ENCODE measurements at places on chromosomes 6 and 20.

GRCh38 chr6:154996016-154996590 is 988 bp downstream of the TIAM2 start:
- DNase-seq, result no peak

DNA sequence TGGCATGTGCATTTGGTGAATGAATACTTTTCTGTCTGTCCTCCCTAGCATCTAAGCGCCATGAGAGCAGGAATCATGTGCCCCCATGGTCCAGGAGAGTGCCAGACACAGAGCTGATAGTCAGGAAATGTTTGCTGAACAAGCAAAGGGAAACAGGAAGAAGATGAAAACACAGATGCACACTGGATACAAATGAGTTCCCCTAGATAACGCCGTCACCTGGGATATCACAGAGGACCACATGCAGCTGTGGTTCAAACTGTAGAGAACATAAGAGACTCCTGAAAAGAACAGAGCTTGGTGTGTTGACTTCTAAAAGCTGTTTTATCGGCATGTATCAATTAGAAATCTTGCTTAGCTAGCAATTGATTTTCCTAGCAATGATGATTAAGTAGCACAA is 293.7 kb downstream of the BTBD3 start:
- DNase-seq, result no peak

DNA sequence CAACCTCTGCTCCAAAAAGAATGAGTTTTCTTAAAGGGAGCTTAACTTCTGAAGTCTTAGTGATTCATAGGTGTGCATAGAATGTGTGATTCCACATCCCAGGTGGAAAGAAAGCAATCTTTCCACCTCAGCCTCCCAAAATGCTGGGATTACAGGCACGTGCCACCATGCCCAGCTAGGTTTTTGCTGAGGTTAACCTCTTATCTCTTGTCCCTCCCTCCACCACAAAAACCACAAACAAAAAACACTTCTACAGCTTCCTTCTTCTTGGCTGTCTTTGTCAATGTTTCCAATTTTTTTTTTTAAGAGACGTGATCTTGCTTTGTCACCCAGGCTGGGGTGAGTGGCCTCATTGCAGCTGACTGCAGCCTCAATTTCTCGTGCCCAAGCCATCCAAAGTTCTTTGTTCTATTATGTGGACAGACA is 8.1 kb upstream of the CSE1L start:
- peak; percentile 93 for DNase-seq

DNA sequence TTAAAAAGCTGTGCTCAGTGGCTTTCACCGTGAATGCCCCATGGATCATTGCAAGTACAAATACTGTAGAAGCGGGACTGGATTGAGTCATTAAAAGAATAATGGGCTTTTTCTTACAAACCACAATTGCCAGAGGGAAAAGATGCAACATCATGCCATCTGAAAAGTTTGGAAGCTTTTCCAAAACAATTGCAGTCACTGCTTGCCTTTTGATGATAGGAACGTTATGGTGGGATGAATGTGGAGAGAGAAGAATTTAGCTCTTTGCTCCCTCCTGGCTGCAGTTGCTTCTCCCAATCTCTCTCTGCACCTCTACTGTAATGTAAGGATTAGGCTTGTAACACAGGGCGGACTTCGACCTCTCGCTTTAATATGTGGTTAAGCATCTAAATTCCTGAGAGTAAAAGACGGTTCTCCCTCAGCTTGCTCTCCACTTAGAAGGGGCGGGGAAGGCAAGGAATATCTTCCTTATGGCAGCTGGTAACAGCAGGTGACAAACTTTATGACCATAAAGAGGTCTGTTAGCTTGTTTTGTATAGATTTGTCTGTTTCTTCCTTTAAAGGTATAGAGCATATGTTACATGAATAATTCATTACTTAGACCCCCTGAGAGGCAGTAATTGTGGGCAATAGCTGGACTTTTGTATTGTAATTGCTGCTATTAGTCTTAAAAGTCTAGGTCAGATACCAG is 376.1 kb downstream of the UTRN start:
- DNase-seq, result no peak

GRCh38 chr20:63381781-63382431 is 20.8 kb upstream of the CHRNA4 start:
- DNase-seq, result peak; percentile 34

DNA sequence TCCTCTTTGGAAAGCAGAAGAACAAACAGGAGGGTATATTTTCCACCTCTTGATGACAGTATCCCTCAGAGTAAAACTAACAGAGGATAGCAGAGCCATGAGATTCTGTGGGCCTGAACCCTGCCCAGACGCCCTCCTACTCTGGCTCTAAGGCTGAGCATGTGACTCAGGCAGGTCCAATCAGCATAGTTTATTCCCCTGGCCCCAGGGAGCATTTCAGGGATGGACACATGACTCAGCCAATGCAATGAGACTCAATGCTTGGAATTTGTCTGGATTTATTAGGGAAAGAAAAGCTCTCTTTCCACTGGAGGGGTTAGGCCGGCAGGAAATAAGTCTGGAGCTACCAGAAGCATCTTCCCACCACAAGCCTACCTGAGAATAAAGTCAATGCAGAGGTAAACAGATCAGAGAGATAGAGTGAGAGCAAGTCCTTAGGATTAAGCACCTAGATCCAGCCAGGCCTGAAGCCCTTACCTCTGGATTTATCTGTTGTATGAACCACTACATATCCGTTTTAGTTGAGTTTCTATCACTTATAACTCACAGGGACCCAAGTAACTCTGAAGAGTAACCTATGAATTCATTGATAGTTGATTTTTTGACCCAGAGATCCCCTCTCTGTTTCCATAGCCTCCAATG is 68.2 kb upstream of the EYA2 start:
- DNase-seq, result no peak

GRCh38 chr20:37725165-37725564 is 31.3 kb downstream of the CTNNBL1 start:
- no peak for DNase-seq

DNA sequence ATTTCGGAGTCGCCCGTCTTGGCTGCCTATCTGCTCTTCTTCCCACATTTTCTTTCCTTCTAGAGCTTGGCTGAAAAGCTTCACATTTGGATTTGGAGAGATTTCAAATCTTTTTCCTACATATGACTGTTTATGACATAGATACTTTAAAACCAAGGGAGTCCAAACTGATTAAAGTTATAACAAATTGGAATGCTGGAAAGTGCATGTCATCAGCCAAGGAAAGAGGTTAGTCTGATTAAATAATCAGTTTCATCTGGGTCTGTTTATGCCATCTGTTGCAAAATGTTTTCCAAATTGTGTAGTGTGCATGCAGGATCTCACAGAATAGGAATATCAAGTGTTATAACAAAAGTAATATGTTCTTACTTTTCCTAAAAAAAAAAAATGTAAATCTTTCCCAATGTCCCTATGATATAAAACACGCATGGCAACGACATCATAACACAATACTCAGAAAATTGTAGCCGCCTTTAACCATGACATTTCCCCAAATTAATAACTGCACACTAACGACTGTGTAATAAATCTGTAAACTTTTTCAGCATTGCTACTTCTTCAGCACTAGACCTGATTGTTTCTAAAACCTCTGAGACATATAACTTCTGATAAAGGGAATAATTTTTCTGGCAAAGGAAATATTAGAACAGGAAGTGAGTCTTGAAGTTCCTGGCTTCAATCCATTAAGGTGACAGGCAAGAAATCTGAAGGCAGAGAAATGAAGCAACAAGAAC is 230.2 kb upstream of the FOXQ1 start:
- DNase-seq, result no peak
